Epithelial cell of proximal tubule (primary cell): ENCODE measurements at places on chromosomes 3 and 15.
A peak's percentile ranks its signal among the peaks of the same experiment; 100 is the strongest.

- DNase-seq = no peak
Measured at GRCh38 chr3:171700157-171700556, 110.1 kb downstream of the PLD1 start.

DNA sequence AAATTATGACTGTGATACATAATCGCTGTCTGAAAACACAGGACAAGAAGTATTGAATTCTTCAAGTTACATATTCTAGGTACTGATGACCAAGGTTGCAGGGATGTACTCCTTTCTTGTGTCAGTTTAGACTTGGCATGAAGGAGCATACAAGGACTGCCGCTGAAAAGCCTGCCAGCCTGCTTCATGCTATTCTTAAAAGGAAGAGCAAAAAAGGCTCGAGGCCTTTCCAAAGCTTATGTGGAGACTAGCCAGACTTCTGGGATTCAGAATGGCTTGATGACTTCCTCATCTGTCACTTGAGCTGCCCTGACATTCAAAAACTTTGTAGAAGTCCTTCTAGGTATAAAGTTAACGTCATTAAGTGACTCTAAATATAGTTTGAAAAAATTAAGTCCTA lies 92.0 kb downstream of the CADM2 start:
- no peak for DNase-seq

GRCh38 chr3:172213200-172213599 lies 173.8 kb downstream of the FNDC3B start:
- DNase-seq = no peak

- no peak for DNase-seq
Measured at GRCh38 chr3:101310978-101311375, 9.4 kb downstream of the IMPG2 start.

DNA sequence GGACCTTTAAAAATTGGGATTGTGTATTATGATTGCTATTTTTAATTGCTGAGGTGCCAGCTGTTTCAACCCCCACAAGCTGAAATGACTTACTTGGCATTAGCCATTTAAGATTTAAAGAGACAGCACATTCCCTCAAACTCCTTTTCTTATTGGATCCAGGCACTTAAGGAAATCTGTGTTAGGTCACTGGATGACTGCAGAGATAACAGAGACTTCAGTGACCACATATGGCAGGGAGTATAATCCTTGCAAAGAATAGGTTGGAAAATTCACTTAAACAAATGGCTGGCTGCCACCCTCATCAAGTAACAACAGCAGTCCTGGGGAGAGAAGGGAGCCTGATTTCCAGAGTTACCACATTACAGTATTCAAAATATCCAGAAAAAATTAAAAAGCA lies 66.6 kb downstream of the SLMAP start:
- DNase-seq = no peak

GRCh38 chr3:160667452-160667851 lies 9.5 kb upstream of the ARL14 start:
- DNase-seq = peak; percentile 65

- no peak for DNase-seq
Measured at GRCh38 chr3:101501783-101502182, 11.2 kb downstream of the SENP7 start.

DNA sequence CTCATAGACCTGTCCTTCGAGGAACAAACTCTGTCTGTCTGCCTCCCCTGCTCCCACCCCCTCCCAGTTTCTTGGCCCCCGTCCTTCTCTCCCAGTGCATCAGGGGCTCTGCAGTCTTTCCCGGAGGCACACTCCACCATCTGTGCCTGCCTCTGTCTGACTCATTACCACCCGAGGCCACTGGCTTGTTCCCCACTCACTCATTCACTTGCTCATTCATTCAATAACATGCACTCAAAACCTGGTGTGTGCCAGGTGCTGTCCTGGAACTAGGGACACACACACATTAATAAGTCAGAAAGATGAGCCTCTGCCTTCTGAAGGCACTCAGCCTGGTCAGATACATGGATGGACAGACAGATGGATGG lies 12.4 kb downstream of the AMIGO3 start:
- DNase-seq = no peak

- DNase-seq = no peak
Measured at GRCh38 chr3:112925969-112926368, 48.9 kb downstream of the CD200R1 start.

GRCh38 chr3:183085634-183086390 lies 13.5 kb downstream of the MCCC1 start:
- no peak for DNase-seq

- DNase-seq = no peak
Measured at GRCh38 chr3:18729671-18730070, 304.5 kb upstream of the SATB1 start.

DNA sequence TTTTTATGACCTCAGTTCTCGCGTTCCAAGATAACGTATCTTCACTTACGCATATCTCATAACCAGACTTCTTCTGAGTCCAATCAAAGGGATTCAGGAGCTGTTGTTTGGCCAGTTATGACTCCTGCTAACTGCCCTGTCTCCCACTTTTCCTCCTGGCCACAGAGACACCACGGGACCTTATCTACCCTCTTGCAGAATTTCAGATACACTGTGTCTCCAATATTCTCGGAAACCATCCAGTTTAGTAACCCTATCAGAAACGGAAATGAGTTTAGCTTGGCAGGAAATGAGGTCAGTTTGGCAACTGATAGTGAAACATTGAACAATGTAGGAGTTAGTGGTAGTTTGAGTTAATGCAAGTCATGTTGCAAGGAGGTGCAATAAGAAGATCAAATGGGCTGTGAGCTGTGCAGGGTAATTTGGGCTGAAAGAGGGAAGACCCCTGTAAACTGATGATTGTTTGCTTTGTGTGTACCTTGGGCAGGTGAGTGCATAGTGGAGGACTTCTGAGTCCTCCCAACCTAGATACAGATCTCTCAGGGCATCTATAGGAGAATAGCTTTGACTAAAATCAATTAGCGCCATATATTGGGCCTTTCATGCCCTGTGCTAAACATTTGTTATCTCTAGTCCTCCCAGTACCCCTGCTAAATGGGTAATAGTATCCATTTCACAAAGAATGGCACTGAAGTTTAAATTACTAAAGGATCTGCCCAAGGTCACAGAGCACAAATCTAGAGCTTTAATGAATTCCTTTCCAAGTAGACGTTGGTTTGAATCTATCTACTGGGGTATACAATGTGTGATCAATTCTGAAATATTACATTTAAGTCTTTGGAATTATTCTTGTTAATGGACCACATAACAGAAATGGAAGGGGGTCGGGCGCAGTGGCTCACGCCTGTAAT lies 41.3 kb upstream of the PIK3CB start:
- no peak for DNase-seq

- DNase-seq = no peak
Measured at GRCh38 chr3:70754314-70754713, 441.9 kb upstream of the MDFIC2 start.

DNA sequence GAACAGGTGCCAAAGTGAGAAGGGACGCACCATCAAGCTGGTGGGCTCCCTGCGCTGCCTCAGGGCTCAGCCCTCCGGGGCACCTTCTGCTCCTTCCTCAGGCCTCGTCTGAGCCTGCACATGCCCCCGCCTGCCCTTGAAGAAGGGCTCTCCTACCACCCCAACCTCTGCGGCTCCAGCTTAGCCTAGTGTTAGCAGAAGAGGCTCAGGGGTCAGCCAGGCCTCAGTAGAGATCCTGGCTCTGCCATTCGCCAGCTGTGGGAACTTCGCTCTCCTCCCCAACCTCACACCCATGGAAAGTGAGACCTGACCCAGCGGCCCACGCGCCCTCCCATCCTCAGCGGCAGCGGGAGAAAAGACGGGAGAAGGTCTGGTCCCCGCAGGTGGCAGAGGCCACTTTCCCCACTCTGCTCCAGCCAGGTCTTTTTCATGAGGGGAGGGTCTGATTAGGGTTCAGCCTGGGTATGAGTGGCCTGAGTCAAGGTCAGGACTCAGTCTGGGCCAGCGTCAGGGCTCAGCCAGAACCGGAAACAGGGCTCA lies 8.2 kb downstream of the GRIP2 start:
- no peak for DNase-seq

GRCh38 chr15:70348581-70349344 lies 251.0 kb upstream of the TLE3 start:
- no peak for DNase-seq

GRCh38 chr3:76753599-76753998 lies 286.3 kb upstream of the ROBO2 start:
- no peak for DNase-seq

- no peak for DNase-seq
Measured at GRCh38 chr3:15368561-15369135, 36.3 kb upstream of the SH3BP5 start.

GRCh38 chr3:174596447-174596982 lies 262.6 kb upstream of the NAALADL2 start:
- DNase-seq = no peak

DNA sequence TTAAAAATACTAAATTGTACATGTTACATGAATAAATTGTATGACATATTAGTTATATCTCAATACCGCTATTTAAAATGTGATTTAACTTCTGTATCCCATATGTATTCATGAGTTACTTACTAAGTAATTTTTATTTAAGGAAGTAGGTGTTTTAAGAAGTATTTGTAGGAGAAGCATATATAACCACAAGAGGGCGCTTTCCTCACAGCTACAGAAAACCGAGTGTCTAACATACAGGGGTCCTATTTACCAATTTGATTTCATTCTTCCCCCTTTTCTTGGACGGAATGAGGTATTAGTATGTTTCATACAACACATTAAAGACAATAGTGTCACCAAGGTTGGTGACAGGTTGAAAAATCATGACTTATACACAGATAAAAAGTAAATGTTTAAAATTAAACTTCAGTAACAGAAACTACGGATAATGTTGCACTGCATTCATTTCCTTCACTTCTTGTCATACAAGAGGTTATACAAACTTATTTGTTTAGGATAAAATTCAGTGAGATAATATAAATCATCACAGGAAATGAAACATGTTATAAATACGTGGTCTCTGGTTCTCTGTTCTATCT lies 253.6 kb downstream of the MAGI1 start:
- DNase-seq = peak; percentile 26

GRCh38 chr3:158451405-158452055 lies 119.5 kb upstream of the MLF1 start:
- no peak for DNase-seq

GRCh38 chr3:13788522-13789424 lies 91.1 kb downstream of the WNT7A start:
- no peak for DNase-seq

DNA sequence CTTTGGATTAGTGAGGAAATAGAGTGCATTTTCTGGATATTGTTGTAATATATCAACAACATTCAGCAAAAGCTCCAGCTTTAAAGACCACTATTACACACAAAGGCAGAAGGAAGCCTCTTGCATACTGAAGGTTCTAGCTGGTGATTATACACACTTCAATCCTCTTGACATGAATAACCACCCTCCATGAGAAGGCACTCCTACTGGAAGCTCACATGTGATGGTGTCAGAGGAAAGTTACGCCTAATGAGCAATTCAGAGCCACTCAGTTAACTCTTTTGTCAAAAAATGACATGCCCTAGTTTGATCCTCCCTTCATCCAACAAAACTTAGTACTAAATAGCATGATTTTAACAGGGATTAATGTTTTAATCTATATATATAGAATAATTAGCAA lies 124.6 kb upstream of the LYSMD4 start:
- no peak for DNase-seq

- no peak for DNase-seq
Measured at GRCh38 chr3:69941037-69941436, 58.5 kb upstream of the SAMMSON start.

DNA sequence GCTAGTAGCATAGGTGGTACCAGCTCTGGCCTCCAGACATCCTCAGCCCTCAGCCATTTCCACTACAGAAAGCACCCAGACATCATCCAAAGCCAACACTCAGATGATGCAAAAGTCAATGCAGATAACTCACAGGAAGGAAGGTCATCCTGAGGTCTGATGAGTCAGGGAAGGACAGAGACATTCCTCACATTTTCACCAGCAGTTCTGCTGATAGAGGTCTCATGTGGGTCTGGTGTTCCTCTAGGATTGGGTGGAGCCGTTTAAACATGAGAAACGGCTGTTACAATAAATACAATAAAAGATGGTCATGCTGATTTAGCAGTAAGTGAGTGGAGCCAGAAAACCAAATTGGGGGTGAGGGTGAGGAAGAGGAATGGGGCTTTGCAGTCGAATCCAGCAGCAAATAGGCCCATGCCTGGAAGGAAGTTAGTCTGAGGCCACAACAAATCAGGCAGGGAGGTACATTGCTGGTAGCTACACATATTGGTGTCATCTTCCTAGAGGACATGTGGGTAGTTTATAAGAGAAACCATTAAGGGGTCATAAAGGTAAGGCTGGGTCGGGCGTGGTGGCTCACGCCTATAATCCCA lies 33.3 kb upstream of the FLNB start:
- peak; percentile 76 for DNase-seq

DNA sequence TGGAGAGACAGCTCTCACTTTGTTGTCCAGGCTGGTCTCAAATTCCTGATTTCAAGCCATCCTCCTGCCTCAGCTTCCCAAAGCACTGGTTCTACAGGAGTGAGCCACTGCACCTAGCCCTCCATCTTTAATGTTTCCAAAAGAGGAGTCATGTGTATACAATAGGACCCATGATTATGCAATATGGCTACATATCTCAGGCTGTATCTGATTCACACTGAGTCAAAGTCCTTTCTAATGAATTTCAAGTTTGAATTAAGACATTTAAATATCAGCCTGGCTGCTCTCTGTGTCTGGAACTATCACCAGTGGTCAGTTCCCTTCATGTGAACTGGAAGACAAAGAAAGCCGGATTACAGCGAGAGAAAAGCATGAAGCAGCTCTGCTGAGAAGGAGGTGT lies 90.5 kb downstream of the MINAR1 start:
- DNase-seq = no peak

DNA sequence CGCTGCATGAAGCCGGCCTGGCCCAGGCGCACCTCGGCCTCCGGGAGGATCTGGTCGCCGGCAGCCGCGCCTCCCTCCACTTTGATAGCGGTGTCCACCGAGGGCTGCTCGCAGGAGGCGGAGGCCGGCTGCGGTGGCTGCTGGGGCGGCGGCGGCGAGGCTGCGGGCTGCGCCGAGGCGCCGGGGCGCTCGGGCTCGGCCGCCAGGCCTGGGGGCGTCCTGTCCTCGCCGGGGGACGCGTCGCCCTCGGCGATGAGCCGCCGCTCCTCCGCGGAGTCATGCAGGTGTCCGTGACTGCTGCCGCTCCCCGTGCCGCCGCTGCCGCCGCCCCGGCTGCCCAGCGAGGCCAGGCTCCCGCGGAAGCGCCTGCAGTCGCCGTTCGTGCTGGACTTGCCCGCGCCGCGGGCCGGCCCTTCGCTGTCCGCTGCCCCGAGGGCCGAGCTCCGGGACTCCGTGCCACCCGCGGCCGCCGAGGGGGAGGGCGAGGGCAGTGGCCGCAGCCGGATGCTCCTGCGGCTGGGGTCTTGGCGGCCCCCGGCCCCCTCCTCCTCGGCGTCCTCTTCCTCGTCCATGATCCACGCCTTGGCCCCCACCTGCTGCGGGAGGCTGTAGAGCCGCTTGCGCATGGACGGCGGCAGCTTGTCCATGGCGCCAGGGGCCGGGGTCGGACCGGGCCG lies 996 bp downstream of the HCN4 start:
- no peak for DNase-seq

DNA sequence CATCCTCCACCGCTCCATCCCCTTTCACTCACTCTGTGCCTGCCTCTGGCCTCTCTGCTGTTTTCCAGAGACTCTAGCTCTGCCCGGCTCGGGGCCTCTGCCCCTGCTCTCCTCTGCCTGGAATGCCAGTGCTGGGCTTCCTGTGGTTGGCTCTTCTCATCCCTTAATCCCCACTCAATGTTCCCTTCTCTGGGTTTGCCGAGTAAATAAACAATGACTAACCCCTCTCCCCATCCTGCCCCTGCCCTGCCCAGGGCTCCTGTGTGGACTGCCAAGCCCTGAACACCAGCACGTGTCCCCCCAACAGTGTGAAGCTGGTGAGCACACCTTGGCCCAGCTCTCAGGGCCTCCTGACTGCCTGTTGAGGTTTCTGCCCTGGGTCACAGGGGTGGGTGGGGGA lies 12.2 kb downstream of the STAB1 start:
- DNase-seq = no peak
